ENCODE measurements at places on chromosomes 13 and 19. TPM values are rescaled to one million over a fixed set of nuclear protein-coding genes. Genes with fewer than 3 reads are reported as not detected.

DNA sequence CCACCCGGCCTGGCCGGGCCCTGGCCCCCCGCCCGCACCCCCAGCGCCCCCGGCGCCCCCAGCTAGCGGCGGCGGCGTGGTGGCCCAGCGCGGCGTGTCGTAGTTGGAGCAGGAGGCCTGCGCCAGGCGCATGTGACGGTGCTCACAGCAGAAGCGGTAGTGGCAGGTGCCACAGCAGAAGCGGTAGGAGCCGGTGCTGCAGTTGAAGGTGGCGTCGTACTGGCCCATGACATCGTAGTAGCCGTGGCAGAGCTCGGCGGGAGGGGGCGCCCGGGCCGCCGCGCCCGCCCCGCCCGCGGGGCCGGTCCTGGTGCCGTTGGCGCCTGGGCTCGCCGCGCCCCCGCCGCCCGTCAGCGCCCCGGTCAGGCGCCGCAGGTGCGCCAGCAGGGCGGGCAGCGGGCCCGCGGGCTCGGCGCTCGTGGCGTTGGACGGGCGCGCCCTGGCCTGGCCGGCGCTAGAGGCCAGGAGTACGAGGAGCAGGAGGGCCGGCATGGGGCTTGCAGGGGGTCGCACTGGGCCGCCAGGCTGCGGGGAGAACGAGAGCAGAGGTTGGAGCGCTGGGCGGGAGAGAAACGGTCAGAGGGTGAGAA, 633 bp downstream of the SHISA7 start:
- DNase-seq, result no peak
- H3K27ac ChIP-seq, result no peak overlapping the region
- no peaks in the 10 kb centered on the region for H3K36me3 ChIP-seq
- H3K27me3 ChIP-seq, result peaks cover 57% of the 10 kb centered on the region
- no peak overlapping the region for H3K4me3 ChIP-seq
- peaks cover 14% of the 10 kb centered on the region for H3K4me1 ChIP-seq

DNA sequence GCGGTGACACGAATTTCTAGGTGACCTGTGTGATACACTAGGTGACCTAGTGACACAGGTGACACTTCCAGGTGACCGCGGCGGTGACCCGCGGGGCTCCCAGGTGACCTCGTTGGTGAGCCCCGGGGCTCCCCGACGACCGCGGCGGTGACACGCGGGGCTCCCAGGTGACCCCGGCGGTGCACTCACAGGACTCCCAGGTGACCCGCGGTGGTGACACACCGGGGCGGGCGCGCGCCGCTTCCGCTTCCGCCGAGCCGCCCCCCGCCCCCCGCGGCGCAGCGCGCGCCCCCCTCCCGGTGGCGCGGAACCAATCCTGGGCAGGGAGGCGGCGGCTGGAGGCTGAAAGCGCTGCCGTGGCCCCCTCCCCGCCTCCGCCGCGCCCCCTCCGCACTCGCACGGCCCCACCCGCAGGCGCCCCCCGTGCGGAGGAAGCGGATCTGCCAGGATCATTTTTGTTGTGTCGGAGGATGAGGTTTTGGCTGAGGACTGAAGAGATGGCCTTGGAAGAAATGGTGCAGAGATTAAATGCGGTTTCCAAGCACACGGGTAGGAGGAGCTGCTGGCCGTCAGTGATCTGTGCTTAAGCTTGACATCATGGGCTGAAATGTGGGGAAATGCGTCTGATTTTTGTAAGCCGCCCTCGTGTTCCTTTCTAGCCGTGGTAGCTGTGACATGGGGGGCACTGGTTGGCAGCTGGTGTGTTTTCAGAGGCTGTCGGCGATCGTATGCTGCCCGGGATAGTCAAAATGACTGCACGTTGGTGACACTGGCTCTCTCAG, at the start of gene MCF2L:
Gene MCF2L (plus strand): TSS at position 305 of the 782 bp plus-strand sequence. CDS start 166 bp downstream, at position 471.
- H3K36me3 ChIP-seq, result no peaks in the 10 kb centered on the region
- peak within 1 kb of the TSS; percentile 82 for H3K4me3 ChIP-seq
- peak within 1 kb of the TSS; percentile 92 for H3K27ac ChIP-seq
- peaks cover 23% of the 10 kb centered on the region for H3K4me1 ChIP-seq

DNA sequence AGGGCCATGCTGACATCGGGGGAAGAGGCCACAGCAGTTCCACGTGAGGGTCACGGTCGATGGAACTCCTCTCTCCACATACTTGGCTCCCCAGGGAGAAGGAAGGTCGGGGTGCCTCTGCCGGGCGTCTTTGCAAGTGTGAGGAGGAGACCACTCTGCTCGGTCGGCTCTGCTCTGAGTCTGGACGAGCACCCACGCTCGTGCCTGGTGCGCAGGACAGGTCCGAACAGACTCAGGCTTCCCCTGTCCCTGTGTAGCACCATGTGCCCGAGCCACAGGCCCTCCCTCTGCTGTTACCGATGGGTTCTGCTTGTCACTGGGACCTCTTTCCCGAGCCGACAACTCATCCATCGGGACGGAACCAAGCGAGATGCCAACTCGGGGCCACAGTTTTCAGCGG, 35.1 kb downstream of the TMEM255B start:
- no peak overlapping the region for H3K4me3 ChIP-seq
- H3K36me3 ChIP-seq, result no peaks in the 10 kb centered on the region
- H3K4me1 ChIP-seq, result no peaks in the 10 kb centered on the region
- H3K27ac ChIP-seq, result no peak overlapping the region

GRCh38 chr19:44051650-44052402, at the start of gene ZNF223:
ZNF223 (plus strand) TSS chr19:44052036; CDS start chr19:44055177, 3,141 bp downstream.
- peak within 1 kb of the TSS; percentile 81 for H3K27ac ChIP-seq
- H3K4me1 ChIP-seq, result peaks cover 20% of the 10 kb centered on the region
- peak within 1 kb of the TSS; percentile 84 for H3K4me3 ChIP-seq
- H3K36me3 ChIP-seq, result peaks cover 30% of the 10 kb centered on the region
- DNase-seq, result peak; percentile 50

GRCh38 chr19:13978351-13979243, 26.3 kb downstream of the DCAF15 start:
- H3K4me1 ChIP-seq, result peaks cover 23% of the 10 kb centered on the region
- DNase-seq, result peak; percentile 70
- peaks cover 10% of the 10 kb centered on the region for H3K36me3 ChIP-seq
- no peaks in the 10 kb centered on the region for H3K27me3 ChIP-seq
- peak overlapping the region; percentile 49 for H3K27ac ChIP-seq

DNA sequence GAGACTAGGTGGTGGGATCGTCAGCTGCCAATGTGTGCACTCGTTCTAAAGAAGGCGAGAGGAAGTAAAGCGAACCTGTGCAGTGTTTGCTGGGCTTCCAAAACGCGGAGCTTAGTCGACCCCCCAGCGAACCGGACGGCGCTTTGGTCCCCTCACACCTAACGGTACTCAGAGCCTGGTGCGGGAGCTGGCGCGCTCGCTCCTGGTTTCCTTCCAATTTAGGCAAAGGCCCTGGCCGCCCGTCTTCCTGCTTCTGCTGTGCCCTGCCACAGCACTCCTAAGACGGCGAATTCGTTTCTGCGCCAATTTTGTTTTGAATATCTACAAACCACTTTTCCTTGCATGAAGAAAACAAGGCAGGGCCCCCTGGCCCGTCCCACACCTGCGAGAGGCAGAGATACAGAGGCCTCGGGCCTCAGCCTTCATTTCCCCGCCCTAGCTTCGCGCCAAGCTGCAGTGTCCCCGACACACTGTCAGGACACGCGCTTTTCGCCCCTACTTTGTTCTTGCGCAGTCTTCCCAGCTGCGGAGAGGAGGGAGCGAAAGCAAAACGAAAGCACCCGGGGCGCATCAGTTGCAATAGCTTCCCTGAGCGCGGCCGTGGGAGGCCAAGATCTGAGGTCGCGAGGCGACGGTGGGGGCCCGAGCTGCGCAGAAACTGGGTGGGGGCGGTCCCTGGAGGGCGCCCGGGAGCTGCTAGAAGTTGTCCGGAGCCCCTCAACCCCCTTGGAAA, 111.9 kb downstream of the KCNRG start:
- H3K4me3 ChIP-seq, result peak overlapping the region; percentile 80
- peaks cover 59% of the 10 kb centered on the region for H3K4me1 ChIP-seq
- H3K27me3 ChIP-seq, result peaks cover 40% of the 10 kb centered on the region
- DNase-seq, result peak; percentile 72

GRCh38 chr13:83876546-83876945, 5.7 kb downstream of the SLITRK1 start:
- no peaks in the 10 kb centered on the region for H3K36me3 ChIP-seq
- DNase-seq, result no peak
- no peak overlapping the region for H3K27ac ChIP-seq
- peaks cover 12% of the 10 kb centered on the region for H3K4me1 ChIP-seq
- peaks cover 38% of the 10 kb centered on the region for H3K27me3 ChIP-seq

CCL25 gene
- total RNA-seq, result 0.29 TPM

DNA sequence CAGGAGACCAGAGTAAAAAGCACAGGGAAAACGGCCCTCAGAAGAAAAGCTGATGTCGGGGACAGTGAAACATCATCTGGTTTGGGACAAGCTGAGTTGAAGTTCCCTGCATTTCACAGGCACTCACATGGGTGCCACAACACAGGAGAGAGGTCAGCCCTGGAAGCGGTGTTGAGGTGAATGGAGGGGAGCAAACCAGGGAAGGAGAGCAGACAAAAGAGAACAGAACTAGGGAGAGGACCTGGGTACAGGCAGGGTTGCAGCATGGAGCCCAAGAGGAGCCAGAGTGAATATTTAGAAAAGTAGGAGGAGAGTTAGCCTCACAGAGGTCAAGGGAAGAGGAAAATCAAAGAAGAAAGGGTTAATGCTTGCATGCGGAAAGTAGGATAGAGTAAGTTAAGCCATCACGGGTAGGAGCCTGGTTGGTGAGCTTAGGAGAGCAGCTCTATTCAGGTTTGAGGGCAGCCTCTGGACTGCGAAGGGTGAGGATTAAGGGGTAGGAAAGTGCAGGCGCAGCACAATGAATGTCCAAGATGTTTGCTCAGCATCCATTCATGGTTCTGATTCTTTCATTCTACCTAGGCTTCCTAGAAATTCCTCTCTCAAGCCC, 15.5 kb downstream of the FAM216B start:
- no peak for DNase-seq
- H3K4me1 ChIP-seq, result no peaks in the 10 kb centered on the region
- H3K27me3 ChIP-seq, result peaks cover 14% of the 10 kb centered on the region
- no peaks in the 10 kb centered on the region for H3K36me3 ChIP-seq

SLC1A6 gene
- total RNA-seq, result not detected

- H3K4me3 ChIP-seq, result peak overlapping the region; percentile 19
- H3K4me1 ChIP-seq, result peaks cover 37% of the 10 kb centered on the region
- peak overlapping the region; percentile 95 for H3K27ac ChIP-seq
- peaks cover 3% of the 10 kb centered on the region for H3K27me3 ChIP-seq
- peak; percentile 14 for DNase-seq
- H3K36me3 ChIP-seq, result no peaks in the 10 kb centered on the region
Measured at GRCh38 chr13:39095500-39095899, 57.2 kb downstream of the NHLRC3 start.

DNA sequence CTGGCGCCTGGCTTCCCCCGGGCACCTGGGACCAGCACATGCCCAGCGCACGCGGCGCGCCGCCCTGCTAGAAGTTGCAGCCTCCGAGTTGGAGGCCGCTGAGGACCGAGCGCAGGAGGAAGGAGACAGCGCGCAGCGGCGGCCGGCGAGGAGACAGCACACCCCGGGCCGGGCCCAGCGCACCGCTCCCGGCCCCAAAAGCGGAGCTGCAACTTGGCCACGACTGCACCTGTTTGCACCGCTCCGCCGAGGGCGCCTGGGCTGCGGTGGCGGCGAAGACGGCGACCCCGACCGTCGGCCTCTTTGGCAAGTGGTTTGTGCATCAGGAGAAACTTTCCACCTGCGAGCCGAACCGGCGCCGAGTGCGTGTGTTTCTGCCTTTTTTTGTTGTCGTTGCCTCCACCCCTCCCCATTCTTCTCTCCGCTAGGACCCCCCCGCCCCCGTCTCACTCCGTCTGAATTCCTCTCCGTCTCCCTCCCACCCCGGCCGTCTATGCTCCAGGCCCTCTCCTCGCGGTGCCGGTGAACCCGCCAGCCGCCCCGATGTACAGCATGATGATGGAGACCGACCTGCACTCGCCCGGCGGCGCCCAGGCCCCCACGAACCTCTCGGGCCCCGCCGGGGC, at the start of gene SOX1:
Gene SOX1 (plus strand): TSS at position 34 of the 626 bp plus-strand sequence. CDS start 510 bp downstream, at position 544.
- peaks cover 10% of the 10 kb centered on the region for H3K4me1 ChIP-seq
- peaks cover 12% of the 10 kb centered on the region for H3K36me3 ChIP-seq
- DNase-seq, result no peak
- peak within 1 kb of the TSS; percentile 45 for H3K4me3 ChIP-seq
- H3K27me3 ChIP-seq, result peaks cover 66% of the 10 kb centered on the region

PSG5 gene
- total RNA-seq, result not detected

- H3K4me3 ChIP-seq, result no peak overlapping the region
- no peak overlapping the region for H3K27ac ChIP-seq
- no peak for DNase-seq
Measured at GRCh38 chr19:48897181-48897580, 1.4 kb downstream of the TULP2 start.

PLIN5 gene
- not detected for total RNA-seq

- H3K4me3 ChIP-seq, result peak overlapping the region; percentile 100
- peaks cover 2% of the 10 kb centered on the region for H3K27me3 ChIP-seq
- peak overlapping the region; percentile 100 for H3K27ac ChIP-seq
- H3K36me3 ChIP-seq, result peaks cover 26% of the 10 kb centered on the region
Measured at GRCh38 chr13:41061914-41062837, 867 bp downstream of the WBP4 start.

GRCh38 chr13:36850790-36851438, 31.9 kb downstream of the RFXAP start:
- H3K4me3 ChIP-seq, result no peak overlapping the region
- peaks cover 1% of the 10 kb centered on the region for H3K4me1 ChIP-seq
- H3K27ac ChIP-seq, result no peak overlapping the region
- no peaks in the 10 kb centered on the region for H3K36me3 ChIP-seq

MARCHF2 gene
- 8.6 TPM for total RNA-seq

ELANE gene
- not detected for total RNA-seq

GRCh38 chr19:33860312-33861090, 63.8 kb downstream of the KCTD15 start:
- no peaks in the 10 kb centered on the region for H3K4me1 ChIP-seq
- no peak for DNase-seq
- H3K27ac ChIP-seq, result no peak overlapping the region
- no peaks in the 10 kb centered on the region for H3K27me3 ChIP-seq
- H3K4me3 ChIP-seq, result no peak overlapping the region

DNA sequence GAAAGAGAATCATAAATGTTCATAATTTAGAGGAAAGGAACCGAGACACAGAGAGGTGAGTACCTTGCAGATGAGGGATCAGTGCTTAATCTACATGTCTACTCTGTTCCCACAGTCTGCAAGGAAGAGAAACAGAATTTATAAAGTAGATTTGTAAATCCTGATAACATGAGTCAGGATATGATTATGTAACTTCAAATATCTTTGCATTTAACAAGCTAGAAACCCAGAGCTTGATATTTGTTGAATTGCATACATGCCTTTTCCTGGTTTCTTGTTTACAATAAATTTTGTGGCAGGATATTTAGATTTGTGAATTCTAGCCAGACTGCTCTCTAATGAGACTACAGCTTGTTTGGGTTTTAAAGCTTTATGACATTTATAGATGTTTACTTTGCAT, 219.2 kb downstream of the ENOX1 start:
- no peak for DNase-seq
- no peak overlapping the region for H3K4me3 ChIP-seq
- H3K36me3 ChIP-seq, result no peaks in the 10 kb centered on the region
- peaks cover 12% of the 10 kb centered on the region for H3K27me3 ChIP-seq
- H3K27ac ChIP-seq, result no peak overlapping the region
